ENCODE measurements at places on chromosomes 2 and 18.

DNA sequence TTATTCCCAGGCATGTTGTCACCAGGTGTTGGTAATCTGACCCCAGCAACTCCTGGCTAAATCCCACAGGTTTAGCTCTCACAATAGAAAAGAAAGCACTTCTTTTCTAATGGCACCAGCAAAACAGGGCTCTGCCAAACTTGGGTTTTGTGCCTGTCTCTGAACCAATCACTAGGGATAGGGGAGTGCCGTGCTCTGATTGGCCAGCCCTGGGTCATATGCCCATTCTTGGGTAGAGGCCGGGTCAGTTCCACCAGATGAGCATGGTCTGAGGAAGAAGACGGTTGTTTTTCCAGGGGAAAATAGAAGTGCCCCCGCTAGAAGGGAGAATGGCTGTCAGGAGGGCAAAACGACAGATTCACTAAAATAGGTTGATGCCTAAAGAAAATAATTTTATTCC, 14.7 kb downstream of the CDK15 start:
- peak; percentile 51 for DNase-seq

DNA sequence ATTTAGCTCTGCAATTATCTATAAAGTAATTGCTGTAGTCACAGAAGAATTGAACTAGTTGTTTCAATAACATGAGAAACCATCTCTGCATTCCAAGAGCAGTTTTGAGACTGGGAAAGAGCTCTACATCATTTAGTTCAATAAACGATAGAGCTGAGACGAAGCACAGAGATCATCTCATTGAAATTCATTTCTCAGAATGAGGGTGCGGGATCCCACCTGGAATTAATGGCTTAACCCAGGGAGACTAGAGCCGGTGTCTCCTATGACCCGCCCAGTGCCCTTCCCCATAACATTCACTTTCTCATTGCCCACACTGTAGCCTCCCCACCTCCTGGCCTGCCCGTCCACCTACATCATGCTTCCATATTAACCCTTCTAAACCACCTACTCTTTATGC, 8.8 kb downstream of the MYCN start:
- no peak for DNase-seq

DNA sequence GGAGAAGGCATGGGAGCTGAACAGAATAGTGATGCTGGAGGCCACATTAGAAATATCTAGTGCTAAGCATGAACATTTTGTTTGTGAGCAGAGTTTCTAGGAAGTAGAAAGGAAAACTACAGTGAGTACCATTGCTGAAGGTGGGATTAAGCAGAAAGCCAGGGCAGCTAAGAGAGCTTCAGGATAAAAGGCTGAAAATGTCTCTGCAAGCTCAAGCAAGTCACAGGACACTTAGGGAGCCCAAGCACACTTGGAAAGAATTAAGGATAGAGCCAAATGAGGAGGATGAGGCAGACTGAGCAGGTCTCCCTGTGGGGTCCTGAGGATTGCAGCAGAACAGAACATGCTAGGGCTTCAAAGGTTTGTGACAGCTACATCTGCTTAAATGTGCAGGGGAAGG, 80.6 kb upstream of the LYPD1 start:
- DNase-seq = no peak

- DNase-seq = no peak
Observed at GRCh38 chr2:236161082-236161462, 7.1 kb downstream of the GBX2 start.

DNA sequence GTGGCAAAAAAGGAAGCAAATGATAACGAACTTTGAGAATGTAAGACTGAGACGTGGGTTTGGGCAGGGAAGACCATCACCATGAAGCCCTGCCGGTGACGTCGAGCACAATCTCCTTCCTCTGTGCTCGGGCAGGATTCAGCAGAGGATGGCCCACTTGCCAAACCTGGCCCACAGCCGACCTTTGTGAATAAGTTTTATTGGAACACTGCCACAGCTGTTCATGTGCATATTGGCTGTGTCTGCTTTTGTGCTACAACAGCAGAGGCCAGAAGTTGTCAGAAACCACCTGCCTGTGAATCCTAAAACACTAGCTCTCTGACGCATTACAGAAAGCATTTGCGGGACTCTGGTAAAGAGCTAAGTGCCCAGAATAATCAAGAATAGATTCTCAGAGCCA, 223.9 kb downstream of the MYT1L start:
- peak; percentile 74 for DNase-seq

DNA sequence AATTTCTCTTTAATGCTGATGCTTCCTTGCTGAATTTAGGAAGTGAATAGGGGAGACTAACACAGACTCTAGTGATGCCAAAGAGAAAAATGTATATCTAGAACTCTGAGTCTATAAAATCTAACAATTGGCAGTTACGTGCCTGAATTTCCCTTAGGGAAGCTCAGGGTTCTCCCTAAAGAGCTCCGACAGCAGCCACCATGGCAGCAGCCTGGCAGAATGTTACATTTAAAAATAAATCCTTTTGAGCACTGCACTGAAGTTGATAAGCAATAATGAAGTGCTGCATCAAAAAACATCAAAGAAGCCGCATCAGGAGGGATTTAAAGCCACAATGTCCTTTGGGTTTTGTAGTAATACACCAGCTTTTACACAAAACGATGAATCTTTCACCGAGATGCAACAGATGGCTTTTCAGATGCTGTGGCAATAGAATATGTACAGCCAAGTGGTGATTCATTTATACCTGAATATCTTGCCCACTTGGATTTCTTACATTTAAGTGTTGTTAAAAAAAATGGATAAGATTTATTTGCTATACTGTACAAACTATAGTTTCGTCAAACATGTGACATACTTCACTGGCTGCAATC, 291.2 kb upstream of the SESTD1 start:
- DNase-seq = no peak

DNA sequence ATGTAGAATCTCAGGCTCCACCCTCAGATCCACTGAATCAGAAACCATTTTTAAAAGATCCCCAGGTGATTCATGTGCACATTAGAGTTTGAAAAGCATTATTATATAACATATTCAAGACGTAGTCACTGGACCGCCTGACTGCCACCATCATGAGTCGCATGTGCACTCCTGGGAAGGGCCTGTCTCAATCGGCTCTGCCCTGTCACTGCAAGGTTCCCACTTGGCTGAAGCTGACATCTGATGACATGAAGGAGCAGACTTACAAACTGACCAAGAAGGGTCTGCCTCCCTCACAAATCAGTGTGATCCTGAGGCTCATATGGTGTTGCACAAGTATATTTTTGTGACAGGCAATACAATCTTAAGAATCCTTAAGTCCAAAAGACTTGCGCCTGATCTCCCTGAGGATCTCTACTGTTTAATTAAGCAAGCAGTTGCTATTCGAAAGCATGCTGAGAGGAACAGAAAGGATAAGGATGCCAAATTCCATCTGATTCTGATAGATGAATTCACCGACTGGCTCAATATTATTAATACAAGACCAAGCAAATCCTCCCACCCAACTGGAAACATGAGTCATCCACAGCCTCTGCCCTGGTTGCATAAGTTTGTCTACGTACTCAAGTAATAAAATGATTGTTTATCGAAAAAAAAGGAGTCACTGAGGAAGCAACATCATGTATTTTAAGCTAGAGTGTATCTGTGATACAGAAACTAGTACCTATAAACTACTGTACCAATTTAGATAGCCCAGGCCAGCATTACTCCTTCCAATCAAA, 26.2 kb downstream of the ATAD2B start:
- DNase-seq = no peak

DNA sequence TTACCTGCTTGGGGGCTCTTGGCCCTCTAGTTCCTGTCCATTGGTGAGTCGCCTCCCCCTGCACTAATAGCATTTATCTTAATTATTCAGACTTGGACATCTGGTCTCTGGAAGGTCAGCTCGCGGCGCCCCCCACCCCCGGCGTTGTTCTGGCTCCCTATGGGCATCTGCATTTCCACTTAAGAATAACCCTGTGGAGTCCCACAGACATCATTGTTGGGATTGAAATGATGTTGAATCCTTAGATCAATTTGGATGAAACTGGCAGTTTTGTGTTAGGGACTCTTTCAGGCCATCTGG, 313.8 kb upstream of the HS6ST1 start:
- DNase-seq = peak; percentile 13

- DNase-seq = no peak
Observed at GRCh38 chr2:47269316-47270232, 114.5 kb upstream of the STPG4 start.

Data from BE2C (cell line).